Inflammatory macrophage (primary cell): ENCODE measurements at places on chromosomes 5 and 9.

DNA sequence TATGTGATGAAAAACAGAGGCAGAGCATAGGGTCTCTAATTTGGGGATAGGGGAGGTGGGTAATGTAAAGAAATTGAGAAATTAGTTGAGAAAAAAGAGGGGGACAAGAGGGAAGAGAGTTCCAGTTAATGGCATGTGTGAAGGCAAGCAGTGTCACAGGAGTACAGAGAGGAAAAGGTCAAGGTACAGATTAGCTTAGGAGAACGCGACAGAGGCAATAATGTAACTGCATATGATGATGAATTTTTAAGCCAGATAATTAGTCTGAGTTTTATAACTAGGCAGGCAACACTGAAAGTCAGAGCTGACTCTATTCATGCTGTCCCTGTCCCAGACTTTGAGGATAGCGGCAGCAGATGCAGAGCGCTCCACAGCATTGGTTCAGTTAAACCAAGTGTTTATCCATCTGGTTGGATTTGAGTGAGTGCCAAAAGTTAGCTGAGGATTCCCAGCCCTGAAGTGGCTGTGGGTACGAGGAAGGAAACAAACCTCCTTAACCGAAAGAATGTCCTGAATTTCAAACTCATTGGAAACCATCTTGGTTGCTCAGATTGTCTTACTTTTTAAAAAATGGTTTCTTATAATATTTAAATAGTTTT lies 315.2 kb downstream of the ARHGAP26 start:
- DNase-seq = no peak

DNA sequence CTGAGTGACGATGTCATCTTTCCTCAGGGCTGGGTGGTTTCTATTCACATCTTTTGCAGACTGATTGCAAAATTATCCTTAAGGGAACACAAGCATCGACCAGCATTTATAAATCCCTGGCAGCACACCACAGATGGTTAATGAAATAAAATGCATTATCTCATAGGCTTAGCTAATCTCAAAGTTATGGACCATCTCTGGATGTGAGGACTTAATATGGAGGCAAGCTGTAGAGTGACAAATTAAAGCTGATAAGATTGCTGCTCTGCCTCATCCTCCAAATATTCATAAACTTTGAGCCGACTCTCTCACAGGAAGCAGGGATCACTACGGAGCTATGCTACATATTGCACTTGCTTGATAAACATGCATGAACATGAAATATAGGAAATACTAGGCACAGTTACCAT lies 663.2 kb upstream of the RGMB start:
- DNase-seq = no peak

DNA sequence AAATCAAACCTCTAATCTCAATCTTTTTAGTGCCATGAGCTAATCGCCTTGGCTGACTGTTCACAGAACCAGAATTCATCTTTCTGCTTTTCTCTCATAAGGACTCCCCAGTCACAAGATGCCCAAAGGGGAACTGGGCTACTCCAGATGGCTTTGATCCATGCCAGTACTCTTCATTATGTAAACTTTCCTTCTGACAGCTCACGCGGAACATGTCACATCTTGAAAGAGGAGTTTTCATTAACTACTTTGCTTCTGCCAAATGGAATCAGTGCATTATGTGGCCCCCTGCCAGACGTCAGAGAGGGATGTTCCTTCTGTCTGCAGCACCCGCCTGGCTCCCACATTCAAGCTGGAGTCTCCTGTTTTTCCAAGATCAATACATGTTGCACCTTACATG lies 142.1 kb upstream of the NMUR2 start:
- no peak for DNase-seq

GRCh38 chr5:118378959-118379358 lies 609.4 kb downstream of the DTWD2 start:
- no peak for DNase-seq

- no peak for DNase-seq
Measured at GRCh38 chr9:101792475-101792874, 54.0 kb upstream of the GRIN3A start.

- DNase-seq = no peak
Measured at GRCh38 chr9:676780-677438, 164.6 kb upstream of the DMRT1 start.

DNA sequence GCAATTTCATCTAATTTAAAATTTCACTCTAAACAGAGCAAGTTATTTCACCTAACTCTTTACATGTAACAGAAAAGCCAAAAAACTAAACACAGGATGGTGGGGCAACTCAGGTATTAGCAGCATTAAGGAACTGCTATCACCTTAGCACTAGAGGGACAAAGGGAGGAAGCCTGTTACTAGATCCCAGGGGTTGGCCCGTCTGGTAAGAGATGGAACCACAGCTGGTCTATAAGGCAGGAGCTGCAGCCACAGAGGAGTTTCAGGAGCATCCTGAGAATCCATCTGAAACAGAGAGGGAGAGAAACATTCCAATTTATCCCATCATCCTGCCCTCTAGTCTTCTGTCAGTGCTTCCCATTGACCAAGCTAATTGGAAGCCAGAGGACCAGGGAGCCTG lies 300.3 kb downstream of the MRPS30 start:
- DNase-seq = no peak

DNA sequence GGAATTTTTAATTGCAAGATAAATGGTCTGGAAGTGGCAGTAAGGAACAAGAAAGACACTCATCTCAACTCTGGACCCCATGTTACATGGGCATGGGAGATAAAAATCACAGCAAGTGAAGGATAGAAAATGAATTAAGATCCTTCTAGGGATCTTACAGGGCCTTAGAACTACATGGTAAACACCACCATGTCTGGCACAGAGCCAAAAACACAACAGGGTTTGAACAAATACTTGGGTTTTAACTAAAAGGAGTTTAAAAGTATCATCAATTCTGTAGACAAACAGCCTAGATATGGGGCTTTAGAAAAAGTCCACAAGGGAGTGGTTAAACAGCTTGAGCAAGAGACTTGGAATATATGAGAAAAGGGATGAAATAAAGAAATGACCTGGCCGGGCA lies 366.4 kb downstream of the ARL15 start:
- no peak for DNase-seq

DNA sequence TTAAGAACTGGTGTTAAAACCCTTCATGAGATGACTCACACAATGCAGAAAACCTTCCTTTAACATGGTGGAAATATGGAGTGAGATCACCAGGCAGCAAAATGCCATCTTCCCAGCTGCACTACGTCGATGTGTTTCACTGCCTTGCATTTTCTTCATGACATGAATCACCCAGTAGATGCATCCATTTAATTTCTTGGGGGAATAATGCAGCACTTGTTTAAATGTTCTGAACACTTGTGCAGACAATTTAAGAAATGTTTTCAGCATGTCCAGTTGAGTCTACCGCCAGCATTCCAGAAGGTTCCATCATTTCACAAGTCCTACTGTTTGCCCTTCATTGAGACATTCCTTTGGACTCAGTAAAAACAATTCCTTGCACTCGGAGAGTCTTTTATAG lies 81.6 kb downstream of the ADAMTS16 start:
- DNase-seq = no peak

- peak; percentile 55 for DNase-seq
Measured at GRCh38 chr5:168123631-168124528, 167.6 kb upstream of the WWC1 start.

DNA sequence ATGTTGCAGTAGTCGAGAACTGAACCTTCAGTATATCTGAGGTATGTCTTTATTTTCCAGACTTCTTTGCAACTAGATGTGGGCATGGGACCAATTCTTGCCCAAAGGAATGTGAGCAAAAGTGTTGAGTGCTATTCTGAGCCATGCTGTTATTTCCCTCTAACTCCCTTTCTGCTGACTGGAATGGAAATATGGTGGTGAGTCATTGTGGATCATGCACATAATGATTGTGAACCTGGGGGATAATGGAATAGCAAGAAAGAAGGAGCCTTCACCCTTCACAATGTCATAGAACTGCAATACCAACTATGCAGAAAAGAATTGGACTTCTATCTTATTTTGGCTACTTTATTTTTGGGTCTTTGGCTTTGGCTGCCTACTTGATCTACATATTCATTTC lies 10.3 kb upstream of the DOCK2 start:
- DNase-seq = no peak

GRCh38 chr5:108168915-108169314 lies 213.0 kb downstream of the FBXL17 start:
- DNase-seq = no peak

- DNase-seq = no peak
Measured at GRCh38 chr9:14941501-14942405, 31.5 kb upstream of the FREM1 start.

GRCh38 chr5:168608821-168609220 lies 29.7 kb upstream of the PANK3 start:
- DNase-seq = no peak

GRCh38 chr5:114438471-114438870 lies 76.6 kb downstream of the KCNN2 start:
- DNase-seq = no peak

- DNase-seq = no peak
Measured at GRCh38 chr5:135913713-135914626, 18.3 kb upstream of the IL9 start.

DNA sequence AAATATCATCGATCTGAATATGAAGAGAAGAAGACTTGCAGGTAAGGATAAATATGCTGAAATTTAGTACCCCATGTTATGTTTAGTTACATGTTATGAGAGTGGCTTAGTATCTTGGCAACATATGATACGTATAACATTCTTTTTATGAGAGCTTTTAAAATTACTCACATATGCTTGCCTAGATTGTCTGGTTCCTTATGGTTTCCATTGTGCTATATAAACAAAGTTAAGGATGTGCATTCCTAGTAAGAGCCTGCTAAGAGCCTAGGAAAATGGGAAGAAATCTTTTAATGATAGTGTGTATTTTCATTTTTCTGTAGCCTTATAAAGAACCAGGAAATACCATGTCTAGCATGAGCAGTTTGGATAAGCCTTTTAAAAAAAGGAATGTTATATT lies 112.0 kb upstream of the KCNN2 start:
- DNase-seq = no peak

DNA sequence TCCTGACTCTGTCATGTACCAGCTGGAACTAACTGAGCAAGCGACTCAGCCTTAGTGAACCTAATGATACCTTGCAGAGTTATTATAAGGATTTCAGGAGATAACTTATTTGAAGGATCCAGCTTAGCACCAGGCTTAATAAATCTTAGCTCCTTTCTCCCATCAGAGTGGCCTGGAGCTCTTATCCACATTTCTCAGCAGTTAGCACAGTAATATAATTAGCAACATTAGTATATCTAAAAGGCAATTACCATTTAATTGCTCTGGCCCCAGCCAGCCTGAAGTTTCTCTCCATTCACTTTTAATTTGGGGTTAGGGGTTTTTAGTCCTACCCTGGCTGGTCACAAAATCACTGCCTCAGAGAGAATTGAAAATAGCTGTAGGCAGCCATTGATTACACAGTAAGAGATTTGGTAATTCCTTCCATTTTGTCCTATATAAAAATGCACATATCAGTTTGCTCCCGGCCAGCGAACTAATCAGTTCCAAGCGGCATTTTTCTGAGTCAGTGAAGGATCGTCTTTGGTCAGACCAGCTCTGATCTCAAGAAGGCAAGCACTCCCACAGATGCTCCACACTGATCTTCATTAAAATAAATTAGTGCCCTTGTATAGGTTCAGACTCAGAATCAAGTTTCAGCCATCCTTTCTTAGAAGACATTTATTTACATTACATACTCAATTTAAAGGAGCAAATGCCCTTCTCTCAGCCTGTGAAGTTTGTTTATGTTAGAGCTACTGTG lies 56.6 kb downstream of the SNCAIP start:
- DNase-seq = no peak

- peak; percentile 5 for DNase-seq
Measured at GRCh38 chr5:81971111-81971711, 612 bp upstream of the ATG10 start.

- DNase-seq = no peak
Measured at GRCh38 chr5:1204693-1205242, 3.4 kb downstream of the SLC6A19 start.

GRCh38 chr9:35519692-35520363 lies 29.9 kb downstream of the RUSC2 start:
- peak; percentile 31 for DNase-seq
